ENCODE measurements at places on chromosomes 1 and 21.

- no peak for DNase-seq
These were observed 133.6 kb downstream of the ADSS2 start for GRCh38 chr1:244318078-244318477.

- no peak for DNase-seq
These were observed 71.0 kb downstream of the NENF start for GRCh38 chr1:212503714-212504113.

- no peak for DNase-seq
These were observed 250.6 kb upstream of the NFIA start for GRCh38 chr1:60831780-60832179.

DNA sequence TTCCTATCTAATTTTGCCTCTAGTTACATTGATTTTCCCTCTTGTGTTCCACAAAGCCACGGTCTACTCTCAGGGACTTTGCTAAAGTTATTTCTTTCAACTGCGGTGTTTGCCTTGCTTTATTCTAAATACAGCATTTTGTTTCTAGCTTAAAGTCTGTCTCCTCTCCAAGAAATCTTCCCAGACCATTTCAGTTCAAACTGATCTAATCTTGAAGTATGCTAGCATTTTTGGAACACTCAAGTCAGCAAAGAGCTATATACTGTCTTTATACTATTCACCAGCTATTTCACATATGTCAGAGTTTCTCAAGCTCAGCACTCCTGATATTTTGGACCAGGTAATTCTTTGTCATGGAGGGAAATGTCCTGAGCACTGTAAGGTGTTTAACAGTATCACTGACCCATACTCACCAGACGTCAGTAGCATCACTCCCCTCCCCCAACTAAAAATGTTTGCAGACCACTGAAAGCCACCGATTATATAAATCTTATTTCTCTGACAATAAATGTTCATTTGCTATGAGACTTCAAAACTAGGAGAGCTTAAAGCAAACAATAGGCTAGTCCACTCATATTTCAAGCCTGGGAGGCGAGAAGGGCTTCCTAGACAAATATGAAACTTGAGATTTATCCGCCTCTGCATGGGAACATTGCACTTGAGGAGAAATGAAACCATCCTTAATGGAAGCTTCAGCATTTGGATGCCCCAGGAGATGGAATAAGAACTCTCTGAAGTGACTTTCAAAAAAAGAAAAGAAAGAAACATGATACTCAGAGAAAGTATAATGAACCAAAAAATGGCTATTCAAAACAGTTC lies 81.1 kb downstream of the KIAA0319L start:
- no peak for DNase-seq

DNA sequence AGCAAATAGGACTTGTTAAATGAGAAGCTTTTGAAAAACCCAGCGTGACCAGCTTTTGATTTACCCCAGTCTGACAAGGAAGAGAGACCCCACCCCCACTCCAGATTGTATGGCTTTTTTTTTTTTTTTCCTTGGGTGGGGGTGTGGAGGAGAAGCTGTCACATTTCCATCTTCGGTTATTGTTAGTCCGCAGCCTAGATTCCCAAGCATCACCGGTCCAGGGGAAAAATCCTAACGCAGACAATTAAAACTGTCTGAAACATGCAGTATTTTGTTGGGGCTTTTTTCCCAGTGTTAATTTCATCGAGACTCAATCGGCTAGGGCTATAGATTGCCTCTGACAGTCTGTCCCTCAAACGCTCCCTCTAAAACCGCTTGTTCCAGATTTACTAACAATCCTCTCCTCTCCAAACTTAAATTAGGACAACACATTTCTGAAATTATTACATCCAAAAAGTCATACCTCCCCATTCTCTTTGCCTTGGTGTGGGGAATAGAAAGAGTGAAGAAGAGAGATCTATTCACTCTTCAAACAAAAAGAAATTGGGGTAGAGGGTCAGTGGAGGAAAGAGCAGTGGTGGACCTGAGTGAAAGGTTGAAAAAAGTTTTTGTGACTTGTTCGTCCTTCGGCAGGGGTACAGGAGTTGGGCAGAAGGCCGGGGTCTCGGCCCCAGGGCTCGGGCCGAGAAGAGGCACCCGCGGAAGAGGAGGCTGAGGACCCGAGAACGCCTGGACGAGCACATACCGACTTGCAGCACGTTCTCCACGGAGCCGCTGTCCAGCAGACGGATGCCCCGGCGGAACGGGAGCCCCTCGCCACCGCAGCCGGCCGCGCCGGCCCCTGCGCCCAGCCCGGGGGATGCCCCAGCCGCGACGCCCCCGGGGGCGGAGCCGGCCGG lies 1.1 kb downstream of the ZSWIM5 start:
- DNase-seq: peak; percentile 26

DNA sequence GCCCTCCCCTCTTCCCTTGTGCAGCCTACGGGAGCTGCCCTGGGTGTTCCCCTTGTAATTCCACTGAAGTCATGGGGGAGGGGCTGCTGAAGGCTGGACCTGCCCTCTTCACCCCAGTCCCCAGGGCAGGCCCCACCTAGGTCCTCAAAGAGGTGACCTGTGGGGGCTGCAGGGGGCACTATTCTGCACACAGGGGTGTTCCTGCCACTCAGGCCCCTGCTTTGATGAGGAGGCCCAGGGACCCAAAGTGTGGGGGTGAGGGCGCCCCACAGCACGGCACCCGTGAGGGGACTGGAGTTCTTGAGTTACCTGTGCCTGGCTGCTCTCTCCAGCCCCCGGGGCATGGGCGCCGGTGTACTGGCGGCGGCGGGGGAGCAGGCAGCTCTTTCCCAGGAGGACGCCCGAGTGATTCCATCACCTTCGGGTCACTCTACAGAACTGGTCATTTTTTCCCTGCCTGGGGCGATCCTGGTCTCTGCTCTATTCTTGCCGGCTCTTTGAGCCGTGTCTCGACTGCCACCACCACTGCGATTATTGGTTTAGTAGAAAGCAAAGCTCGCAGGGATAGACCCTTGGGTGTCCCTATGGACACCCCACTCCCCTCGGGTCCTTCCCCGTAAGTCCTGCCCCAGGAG lies 6.9 kb upstream of the PRDM16 start:
- DNase-seq: no peak

GRCh38 chr1:44674113-44675000 lies at the start of the genes ARMH1 and TMEM53:
Gene ARMH1, plus strand, starts transcription at chr1:44674714. Its CDS starts 14,984 bp downstream, at chr1:44689698.
Gene TMEM53, minus strand, starts transcription at chr1:44674481. Its CDS starts 90 bp downstream, at chr1:44674391.
- DNase-seq: peak; percentile 99

DNA sequence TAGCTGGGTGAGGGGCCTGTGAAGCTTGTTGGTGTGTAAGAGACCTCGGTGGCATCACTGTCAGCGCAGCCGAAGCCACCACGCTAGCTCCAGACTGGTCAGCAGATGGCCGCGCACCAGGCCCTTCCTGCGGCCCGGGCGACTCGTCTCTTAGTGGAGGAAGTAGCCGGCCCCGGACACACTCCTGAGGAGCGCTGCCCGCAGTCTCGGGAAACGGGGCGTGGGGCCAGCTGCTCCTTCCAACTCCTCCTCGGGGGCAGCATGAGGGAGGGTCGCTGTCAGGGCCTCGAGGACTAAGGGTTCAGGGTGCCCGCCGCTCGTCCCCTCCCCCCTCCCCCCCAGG lies 20.4 kb downstream of the H3-3A start:
- peak; percentile 64 for DNase-seq

DNA sequence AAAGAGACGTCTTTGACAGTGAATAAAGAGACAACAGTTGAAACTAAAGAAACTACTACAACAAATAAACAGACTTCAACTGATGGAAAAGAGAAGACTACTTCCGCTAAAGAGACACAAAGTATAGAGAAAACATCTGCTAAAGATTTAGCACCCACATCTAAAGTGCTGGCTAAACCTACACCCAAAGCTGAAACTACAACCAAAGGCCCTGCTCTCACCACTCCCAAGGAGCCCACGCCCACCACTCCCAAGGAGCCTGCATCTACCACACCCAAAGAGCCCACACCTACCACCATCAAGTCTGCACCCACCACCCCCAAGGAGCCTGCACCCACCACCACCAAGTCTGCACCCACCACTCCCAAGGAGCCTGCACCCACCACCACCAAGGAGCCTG lies 68.5 kb downstream of the TPR start:
- peak; percentile 9 for DNase-seq

GRCh38 chr1:211944733-211945500 lies 90.4 kb downstream of the INTS7 start:
- DNase-seq: no peak

- DNase-seq: peak; percentile 29
These were observed 47.0 kb upstream of the PTCH2 start for GRCh38 chr1:44890007-44890406.

DNA sequence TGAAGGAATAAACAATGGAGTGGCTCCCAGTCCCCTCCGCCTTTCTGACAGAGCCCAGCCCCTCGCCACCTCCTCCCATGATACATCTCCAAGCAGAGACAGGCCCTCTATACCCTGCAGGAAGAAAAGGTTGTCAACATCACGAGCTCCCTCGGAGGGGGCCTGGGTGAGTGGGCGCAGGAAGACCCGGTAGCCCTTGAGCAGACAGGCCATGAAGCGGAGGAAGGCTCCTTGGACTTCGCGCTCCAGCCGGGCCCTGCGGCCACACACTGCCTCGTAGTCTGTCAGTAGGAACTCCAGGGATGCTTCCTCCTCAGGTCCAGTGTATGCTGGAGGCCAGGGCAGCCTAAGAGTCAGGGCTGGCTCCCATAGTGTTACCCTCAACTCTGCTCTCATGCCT lies 7.0 kb downstream of the DENND4B start:
- no peak for DNase-seq
